ENCODE measurements at places on chromosomes 3 and 15.

GRCh38 chr3:154244644-154245043 lies 79.6 kb downstream of the DHX36 start:
- no peak for DNase-seq

GRCh38 chr15:96362011-96362754 lies 31.7 kb downstream of the NR2F2 start:
- no peak for DNase-seq

DNA sequence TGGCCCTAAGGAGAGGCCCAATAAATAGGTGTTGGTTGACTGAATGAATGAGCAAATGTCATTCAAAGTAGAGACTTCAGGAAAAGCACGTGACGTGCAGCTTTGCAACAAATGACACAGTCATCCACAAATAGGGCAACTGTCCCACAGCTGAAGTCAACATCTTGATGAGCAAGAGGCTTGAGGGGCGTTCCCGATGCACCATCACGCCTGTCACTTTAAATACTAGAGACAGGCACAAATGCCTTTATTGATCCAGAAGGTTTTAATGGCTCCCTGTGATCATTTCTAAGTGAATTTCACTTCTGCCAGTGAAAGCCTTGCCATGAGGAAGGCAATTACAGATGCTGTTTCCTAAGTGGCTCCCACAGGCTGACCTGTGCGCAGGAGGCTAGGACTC lies 43.6 kb downstream of the ABTB1 start:
- DNase-seq = no peak

GRCh38 chr15:83046558-83047127 lies 20.4 kb downstream of the BTBD1 start:
- no peak for DNase-seq

- no peak for DNase-seq
Observed at GRCh38 chr3:121482660-121483059, 63.1 kb downstream of the POLQ start.

DNA sequence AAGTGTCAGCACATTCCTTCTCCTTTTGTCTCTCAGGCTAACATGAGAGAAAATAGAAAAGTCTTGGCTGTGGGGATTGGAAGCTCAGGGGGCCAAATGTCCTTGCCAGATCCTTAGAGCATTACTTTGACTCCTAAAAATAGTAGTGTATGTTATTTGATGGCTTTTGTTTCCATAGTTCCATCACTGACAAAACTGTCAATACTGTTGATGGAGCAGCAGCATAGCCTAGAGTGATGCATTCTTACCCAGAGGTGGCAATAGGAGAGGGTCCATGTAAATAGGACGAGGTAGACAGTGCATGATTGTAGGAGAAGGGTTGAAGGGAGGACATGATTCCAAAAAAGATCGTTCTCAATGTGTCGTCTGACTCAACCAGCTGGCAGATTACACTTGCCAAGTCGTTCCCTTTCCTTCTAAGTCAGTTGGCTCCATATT lies 282.7 kb upstream of the TPRG1 start:
- DNase-seq = no peak

- no peak for DNase-seq
Observed at GRCh38 chr15:89767411-89767915, 8.7 kb upstream of the MESP2 start.

GRCh38 chr3:84680700-84681099 lies 278.1 kb upstream of the CADM2 start:
- DNase-seq = no peak

GRCh38 chr15:56964182-56964581 lies 45.7 kb downstream of the TCF12 start:
- DNase-seq = no peak

GRCh38 chr3:149131589-149131988 lies 2.2 kb downstream of the HPS3 start:
- no peak for DNase-seq

DNA sequence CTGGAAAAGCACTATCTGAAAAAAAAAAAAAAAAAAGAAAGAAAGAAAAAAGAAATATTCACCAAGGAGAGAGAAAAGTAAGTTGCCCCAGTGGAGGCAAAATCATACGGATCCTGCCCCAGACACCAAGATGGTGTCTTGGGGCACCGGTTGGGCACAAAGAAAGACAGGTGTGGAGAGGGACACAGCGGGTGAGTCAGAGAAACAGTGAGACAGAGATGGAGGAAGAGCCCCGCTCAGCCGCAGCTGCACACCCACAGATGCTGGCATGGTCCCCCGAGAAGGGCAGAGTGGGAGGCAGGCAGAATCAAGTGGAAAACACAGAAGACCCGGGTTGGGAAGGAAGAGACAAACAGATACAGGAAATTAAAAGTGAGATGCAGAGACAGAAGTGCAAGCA lies 129.7 kb upstream of the SMAD3 start:
- no peak for DNase-seq

GRCh38 chr3:58065700-58066167 lies 57.5 kb downstream of the FLNB start:
- no peak for DNase-seq

- no peak for DNase-seq
Observed at GRCh38 chr15:101264011-101264410, 12.2 kb upstream of the CHSY1 start.

DNA sequence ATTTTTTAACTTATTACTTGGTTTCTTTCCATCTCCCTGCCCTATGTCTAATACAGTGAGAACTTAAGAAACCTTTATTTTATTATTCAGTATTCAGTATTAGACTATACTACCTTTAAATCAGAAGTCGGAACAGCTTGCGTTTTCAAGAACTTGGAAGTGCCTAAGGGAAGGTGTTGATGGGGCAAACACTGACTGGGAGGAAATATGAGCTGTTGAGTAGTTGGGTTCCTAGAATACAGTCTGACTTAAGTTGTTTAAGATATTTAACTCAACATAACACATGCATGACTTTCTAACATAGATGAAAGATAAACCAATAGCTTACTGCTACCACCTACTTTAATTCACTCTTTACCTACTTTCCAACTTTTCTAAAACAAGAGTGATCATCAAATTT lies 1048.1 kb downstream of the ROBO2 start:
- DNase-seq = no peak

GRCh38 chr3:32334675-32335074 lies 57.0 kb upstream of the CMTM7 start:
- no peak for DNase-seq

GRCh38 chr15:80070840-80071239 lies 11.4 kb downstream of the ZFAND6 start:
- DNase-seq = no peak

DNA sequence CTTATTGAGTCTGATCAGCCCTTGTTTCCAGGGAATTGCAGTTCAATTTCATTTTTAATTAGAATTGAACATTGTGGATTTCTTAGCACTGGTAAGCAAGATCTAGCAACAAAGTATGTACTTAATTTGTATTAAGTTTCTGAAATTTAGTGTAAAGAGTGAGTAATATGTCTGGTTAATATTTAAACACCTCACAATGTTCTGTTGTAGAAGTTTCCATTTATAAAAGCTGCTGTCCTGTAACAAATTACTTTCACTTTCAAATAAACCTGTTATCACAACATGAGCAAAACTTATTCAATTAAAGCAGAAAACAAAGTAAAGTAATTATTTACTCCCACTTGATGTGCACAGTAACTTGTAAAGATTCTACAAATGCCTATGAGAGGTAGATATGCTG lies 448.5 kb downstream of the NAALADL2 start:
- DNase-seq = peak; percentile 6

- DNase-seq = no peak
Observed at GRCh38 chr15:99645951-99646350, 80.2 kb downstream of the MEF2A start.

DNA sequence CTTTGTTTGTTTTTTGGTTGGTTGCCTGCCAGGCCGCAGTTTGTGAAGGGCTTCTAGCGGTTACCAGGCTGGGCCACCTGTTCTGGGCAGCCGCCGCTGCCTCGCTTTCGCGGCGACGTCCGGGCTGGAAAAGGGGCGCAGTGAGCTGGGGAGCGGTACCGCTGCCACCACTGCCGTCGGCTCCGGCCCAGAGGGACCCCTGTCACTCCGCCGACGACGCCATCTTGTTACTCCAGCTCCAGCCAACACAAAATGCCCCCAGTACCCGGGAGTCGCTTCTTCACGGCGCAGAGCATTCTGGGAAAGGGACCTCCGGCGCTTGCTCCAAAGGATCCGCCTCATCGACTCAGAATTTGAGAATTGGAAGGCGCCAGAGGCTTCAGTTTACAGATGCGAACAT lies 238.8 kb downstream of the CDIN1 start:
- no peak for DNase-seq

DNA sequence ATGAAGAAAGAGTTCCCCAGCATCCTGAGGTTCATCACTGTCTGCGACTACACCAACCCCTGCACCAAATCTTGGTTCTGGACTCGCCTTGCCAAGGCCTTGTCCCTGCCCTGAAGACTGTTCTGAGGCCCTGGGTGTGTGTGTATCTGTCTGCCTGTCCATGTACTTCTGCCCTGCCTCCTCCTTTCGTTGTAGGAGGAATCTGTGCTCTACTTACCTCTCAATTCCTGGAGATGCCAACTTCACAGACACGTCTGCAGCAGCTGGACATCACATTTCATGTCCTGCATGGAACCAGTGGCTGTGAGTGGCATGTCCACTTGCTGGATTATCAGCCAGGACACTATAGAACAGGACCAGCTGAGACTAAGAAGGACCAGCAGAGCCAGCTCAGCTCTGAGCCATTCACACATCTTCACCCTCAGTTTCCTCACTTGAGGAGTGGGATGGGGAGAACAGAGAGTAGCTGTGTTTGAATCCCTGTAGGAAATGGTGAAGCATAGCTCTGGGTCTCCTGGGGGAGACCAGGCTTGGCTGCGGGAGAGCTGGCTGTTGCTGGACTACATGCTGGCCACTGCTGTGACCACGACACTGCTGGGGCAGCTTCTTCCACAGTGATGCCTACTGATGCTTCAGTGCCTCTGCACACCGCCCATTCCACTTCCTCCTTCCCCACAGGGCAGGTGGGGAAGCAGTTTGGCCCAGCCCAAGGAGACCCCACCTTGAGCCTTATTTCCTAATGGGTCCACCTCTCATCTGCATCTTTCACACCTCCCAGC lies 2.9 kb downstream of the MYD88 start:
- no peak for DNase-seq

DNA sequence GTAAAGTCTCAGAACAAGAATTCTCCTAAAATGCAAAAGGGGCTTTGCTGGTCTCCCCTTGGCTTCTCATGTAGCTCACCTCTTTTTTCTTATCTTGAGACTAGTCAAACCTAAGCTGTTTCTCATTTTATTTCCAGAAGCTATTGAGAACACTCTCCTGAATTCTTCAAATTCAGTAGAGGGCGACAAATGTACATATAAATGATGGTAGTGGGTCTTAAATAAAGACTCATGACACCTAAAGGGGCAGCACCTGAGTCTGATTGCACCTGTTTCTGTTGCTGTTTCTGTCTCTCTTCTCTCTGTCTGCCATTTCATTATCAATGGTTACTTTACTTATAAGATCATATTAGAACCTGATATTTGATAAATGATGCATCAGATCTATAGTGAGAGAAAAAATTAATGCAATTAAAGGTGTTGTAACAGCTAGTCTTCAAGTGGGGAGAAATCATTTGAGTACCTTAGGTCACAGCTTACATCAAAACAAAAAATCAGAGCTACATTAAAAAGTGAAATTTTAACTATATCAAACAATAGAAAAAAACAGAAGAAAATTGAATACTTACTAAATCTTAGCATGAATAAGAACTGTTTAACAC lies 7.0 kb downstream of the ADIPOQ start:
- peak; percentile 80 for DNase-seq

DNA sequence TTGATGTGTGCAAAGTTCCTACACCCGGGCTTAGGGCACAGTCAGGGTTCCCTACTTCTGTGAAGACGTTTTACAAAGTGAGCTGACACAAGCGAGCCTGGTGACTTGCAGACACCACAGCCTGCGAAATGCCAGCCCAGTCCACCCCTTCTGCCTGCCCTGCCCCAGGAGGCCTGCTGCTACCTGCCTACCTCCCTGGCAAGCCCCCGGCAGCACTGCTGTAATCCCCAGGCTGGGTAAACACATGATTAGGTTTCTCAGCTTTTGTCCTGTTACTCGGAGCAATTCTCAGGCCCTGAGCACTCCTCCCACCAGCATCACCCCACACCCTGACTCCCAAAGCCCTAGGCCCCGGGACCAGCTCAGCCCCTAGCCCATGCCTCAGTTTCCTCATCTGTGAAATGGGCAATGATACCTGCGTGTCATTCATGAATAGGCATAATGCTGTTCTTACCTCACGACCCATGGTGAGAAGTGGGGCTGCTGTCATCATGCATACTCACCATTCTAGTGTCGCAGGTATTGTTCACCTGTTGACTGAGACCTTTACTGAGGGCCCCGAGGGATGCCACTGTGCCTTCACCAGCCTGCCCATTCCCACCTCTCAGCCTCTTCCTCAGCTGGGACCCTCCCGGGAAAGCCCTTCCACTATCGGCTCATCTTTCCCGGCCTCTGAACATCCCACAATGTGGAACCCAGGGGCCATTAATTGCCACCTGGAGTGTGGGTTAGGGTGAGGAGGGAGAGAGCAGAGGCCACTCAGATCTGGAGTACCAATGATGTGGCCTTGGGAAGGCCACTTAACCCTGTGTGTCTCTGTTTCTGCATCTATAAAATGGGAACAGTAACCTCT lies 31.5 kb upstream of the SLC6A6 start:
- no peak for DNase-seq

- DNase-seq = no peak
Observed at GRCh38 chr15:73940061-73940981, 14.1 kb downstream of the LOXL1 start.

- DNase-seq = no peak
Observed at GRCh38 chr3:196975349-196975748, 6.7 kb upstream of the PIGZ start.

DNA sequence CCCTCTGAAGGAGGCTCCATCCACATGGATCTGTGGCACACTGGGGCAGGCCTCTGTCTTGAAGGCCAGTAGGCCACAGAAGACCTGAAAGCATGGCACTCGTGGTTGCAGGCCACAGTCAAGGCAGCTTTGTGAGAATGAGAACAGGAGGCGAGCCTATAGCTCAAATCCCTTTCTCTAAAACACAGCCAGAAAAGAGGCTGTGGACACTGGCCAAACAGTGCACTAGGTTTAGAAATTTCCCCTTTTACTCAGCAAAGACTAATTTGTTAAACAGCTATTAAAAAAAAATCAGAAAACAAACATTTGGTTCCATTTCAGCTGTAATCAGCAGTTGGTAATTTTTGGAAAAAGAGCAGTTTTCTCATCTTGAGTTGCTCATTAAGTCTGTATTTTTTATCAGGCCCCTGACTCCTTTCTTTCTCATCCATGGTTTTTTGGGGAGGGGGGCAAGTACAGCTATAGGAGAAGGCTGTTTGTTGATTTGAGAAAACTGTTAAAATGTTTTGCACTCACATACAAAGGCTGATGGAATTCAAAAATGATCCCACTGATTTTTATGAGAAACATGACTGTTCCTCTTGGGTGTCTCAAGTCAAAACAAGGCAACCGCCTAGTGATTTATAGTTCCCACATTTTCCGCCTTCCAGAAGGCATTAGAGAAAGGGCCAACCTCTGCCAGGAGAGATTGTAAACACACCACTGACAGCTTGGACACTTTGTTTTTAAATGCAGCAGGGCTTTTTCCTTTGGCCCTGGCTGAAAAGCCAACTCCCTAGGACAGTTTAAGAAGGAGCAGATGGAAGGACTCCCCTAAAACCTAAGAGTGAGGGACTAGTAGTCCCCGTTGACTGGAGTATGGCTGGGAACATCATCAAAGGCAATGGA lies 28.1 kb downstream of the PARP16 start:
- DNase-seq = no peak

Data from SW480 (cell line).